ENCODE measurements at places on chromosomes 4 and X.

DNA sequence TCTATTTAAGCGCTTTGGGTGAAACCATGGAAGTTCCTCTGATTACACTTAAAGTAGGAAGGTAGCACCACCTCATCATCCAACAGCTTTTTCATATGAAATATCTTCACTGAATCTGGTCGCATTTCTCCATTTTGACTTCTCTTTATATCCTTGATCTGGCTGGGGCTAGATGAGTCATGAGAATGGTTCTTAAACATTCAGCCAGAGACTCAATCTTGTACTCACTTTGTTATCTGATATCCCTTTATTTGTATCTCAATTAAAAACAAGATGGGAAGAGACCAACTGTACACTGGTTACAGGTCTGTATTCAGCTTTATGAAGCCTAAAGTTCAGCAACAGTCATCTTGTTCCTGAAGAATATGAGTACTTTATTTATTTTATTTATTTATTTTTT, 84.9 kb downstream of the CBLL2 start:
- H3K27ac ChIP-seq, result no peak overlapping the region
- DNase-seq, result no peak
- H3K36me3 ChIP-seq, result no peaks in the 10 kb centered on the region
- H3K4me3 ChIP-seq, result no peak overlapping the region

GRCh38 chr4:187478292-187479140, 517.1 kb upstream of the ZFP42 start:
- H3K27me3 ChIP-seq, result no peaks in the 10 kb centered on the region
- no peaks in the 10 kb centered on the region for H3K4me1 ChIP-seq
- H3K4me3 ChIP-seq, result no peak overlapping the region
- H3K27ac ChIP-seq, result no peak overlapping the region
- no peaks in the 10 kb centered on the region for H3K36me3 ChIP-seq

DNA sequence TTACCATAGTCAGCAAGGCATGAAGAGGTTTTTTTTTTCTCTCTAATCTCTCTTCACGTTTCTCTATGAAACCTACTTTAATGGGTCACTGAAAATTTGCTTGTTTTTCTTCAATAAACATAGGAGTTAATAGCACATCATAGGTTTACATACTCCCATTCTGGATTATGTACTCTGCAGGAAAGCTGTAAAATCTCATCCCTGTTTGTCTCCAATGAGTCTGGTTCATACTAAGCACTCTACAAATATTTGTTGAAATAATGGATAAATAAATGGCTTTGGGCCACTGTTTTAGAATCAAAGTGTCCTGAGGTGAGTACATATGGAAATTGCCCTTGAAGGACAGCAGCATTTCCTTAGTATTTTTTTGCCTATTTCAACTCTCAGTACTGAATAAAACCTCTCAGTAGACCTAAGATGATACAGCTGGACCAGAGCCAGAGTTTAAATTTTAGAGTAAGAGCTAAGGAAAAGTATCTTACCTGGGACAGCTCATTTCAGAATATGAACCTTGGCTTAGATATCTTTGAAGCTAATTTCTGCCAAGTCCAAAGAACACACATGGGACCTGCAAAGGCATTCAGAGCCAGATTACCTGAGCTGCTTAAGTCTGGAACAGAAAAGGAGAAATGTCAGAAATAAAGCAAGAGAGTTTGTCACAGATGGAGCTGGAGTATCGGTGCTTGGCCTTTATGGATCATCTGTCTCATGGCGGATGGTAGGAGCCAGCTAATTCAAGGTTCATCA, 34.4 kb downstream of the PF4 start:
- no peak overlapping the region for H3K4me3 ChIP-seq
- no peak for DNase-seq
- H3K4me1 ChIP-seq, result no peaks in the 10 kb centered on the region

GRCh38 chrX:109684136-109684535, 48.9 kb downstream of the ACSL4 start:
- H3K27ac ChIP-seq, result no peak overlapping the region
- no peaks in the 10 kb centered on the region for H3K4me1 ChIP-seq
- no peaks in the 10 kb centered on the region for H3K27me3 ChIP-seq
- H3K36me3 ChIP-seq, result no peaks in the 10 kb centered on the region
- no peak for DNase-seq

DNA sequence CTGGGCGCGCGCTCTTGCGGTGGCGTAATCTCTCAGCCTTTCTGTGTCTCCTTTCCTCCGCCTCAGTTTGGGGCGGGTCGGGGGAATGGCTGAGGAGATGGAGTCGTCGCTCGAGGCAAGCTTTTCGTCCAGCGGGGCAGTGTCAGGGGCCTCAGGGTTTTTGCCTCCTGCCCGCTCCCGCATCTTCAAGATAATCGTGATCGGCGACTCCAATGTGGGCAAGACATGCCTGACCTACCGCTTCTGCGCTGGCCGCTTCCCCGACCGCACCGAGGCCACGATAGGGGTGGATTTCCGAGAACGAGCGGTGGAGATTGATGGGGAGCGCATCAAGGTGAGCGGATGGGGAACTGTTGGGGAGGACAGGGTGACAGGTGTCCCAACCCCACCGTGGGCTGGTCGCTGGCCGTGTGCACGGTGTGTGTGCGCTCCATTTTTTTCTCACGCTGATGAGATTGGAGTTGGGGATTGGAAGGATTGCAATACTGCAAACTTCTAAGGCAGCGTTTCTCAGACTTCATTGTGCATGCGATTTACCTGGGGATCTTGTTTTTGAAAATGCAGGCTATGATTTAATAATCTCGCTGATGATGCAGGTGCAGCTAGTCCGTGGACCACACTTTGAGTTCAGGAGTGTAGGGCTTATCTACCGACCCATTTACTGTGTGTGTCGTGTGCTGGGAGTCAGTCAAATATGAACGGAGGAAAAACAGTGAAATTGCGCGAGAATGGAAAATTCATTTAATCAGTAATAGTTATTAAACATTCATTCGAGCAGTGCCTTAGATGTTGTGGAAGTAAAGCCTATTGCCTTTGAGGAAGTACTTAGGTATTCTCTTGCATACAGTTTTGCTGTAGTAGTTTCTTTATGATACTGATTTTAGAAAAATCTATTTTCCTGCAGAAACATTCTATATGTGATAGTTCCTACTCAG, at the start of gene RAB33B:
Gene RAB33B (plus strand): TSS at position 11 of the 935 bp plus-strand sequence. CDS start 75 bp downstream, at position 86.
- H3K4me1 ChIP-seq, result no peaks in the 10 kb centered on the region
- H3K27ac ChIP-seq, result peak within 1 kb of the TSS; percentile 98
- no peaks in the 10 kb centered on the region for H3K36me3 ChIP-seq
- no peaks in the 10 kb centered on the region for H3K27me3 ChIP-seq
- DNase-seq, result no peak

GRCh38 chrX:120023259-120023658, 54.2 kb downstream of the RHOXF2B start:
- no peaks in the 10 kb centered on the region for H3K27me3 ChIP-seq
- no peak overlapping the region for H3K27ac ChIP-seq
- no peak for DNase-seq
- no peak overlapping the region for H3K4me3 ChIP-seq
- H3K36me3 ChIP-seq, result no peaks in the 10 kb centered on the region
- H3K4me1 ChIP-seq, result no peaks in the 10 kb centered on the region

GRCh38 chr4:79935274-79935673, 137.8 kb downstream of the ANTXR2 start:
- no peak overlapping the region for H3K27ac ChIP-seq
- H3K27me3 ChIP-seq, result no peaks in the 10 kb centered on the region
- no peaks in the 10 kb centered on the region for H3K4me1 ChIP-seq
- H3K36me3 ChIP-seq, result no peaks in the 10 kb centered on the region

DNA sequence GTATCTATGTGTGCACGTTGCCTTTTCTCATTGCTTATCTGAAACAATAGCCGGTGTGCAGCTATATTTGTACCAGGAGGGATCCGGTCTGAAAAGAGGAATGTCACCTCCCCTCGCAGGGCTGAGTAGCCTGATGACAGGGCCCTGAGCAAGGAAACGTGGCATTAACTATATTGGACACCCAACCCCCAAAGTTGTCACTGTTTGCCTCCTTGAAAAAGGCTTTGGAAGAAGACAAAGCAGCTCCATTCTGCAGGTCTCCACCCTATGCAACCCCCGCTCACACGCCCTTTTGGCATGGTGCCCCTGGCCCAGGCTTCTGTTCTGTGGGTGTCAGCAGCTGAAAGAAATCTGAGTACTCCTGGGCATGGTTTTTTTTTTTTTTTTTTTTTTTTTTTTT, 8.2 kb downstream of the PRRG3 start:
- H3K4me3 ChIP-seq, result no peak overlapping the region
- H3K4me1 ChIP-seq, result no peaks in the 10 kb centered on the region
- no peak for DNase-seq
- H3K27ac ChIP-seq, result no peak overlapping the region

- no peak for DNase-seq
- H3K4me1 ChIP-seq, result no peaks in the 10 kb centered on the region
- no peak overlapping the region for H3K4me3 ChIP-seq
- H3K27ac ChIP-seq, result no peak overlapping the region
These were observed 36.1 kb downstream of the LONRF3 start for GRCh38 chrX:119010491-119010890.

GRCh38 chr4:5553801-5554200, 154.6 kb downstream of the EVC2 start:
- H3K27me3 ChIP-seq, result no peaks in the 10 kb centered on the region
- H3K27ac ChIP-seq, result no peak overlapping the region
- no peak overlapping the region for H3K4me3 ChIP-seq
- H3K36me3 ChIP-seq, result no peaks in the 10 kb centered on the region
- DNase-seq, result no peak
- no peaks in the 10 kb centered on the region for H3K4me1 ChIP-seq

- no peak for DNase-seq
- no peaks in the 10 kb centered on the region for H3K36me3 ChIP-seq
- H3K4me3 ChIP-seq, result no peak overlapping the region
- no peak overlapping the region for H3K27ac ChIP-seq
- no peaks in the 10 kb centered on the region for H3K4me1 ChIP-seq
These were observed 136.5 kb upstream of the AADAT start for GRCh38 chr4:170226288-170226687.

- DNase-seq, result no peak
- H3K36me3 ChIP-seq, result no peaks in the 10 kb centered on the region
- no peak overlapping the region for H3K4me3 ChIP-seq
- no peaks in the 10 kb centered on the region for H3K4me1 ChIP-seq
- no peak overlapping the region for H3K27ac ChIP-seq
These were observed 19.5 kb downstream of the TMPRSS11E start for GRCh38 chr4:68466751-68467150.

- H3K27ac ChIP-seq, result no peak overlapping the region
- H3K4me3 ChIP-seq, result no peak overlapping the region
- H3K4me1 ChIP-seq, result no peaks in the 10 kb centered on the region
- H3K36me3 ChIP-seq, result no peaks in the 10 kb centered on the region
These were observed 161.6 kb downstream of the SMIM20 start for GRCh38 chr4:26075583-26075982.

DNA sequence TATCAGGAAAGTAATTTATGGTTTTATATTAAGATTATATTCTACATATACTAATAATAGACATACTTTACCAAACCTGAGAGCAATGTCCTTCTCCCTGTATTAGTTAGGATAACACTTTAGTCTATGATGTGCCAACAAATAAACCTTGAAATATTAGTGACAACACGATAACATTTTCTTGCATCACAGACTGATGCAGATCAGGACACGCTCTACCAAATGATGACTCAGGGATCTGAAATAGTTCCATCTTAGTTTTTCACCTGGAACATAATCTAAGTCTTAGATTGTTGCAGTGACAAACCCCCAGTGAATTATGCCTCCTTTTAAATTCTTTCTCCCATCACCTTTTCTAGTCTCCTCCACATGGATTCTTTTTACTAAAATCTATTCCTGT, 214.2 kb downstream of the CLCN4 start:
- H3K4me1 ChIP-seq, result no peaks in the 10 kb centered on the region
- no peak overlapping the region for H3K4me3 ChIP-seq
- H3K27me3 ChIP-seq, result no peaks in the 10 kb centered on the region
- no peaks in the 10 kb centered on the region for H3K36me3 ChIP-seq

- H3K4me3 ChIP-seq, result no peak overlapping the region
- no peaks in the 10 kb centered on the region for H3K27me3 ChIP-seq
These were observed 9.5 kb downstream of the CSTF2 start for GRCh38 chrX:100829730-100830129.

DNA sequence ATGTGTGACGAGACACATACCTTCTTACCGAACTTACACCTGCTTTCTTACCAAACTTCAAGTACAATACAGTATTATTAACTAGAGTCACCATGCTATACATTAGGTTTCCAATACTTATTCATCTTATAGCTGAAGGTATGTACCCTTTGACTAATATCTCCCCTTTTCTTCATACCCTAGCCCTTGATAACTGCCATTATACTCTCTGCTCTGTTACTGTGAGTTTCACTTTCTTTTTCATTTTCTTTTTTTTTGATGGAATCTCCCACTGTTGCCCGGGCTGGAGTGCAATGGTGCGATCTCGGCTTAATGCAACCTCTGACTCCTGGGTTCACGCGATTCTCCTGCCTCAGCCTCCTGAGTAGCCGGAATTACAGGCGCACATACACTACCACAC, 3.4 kb upstream of the PNMA5 start:
- no peaks in the 10 kb centered on the region for H3K36me3 ChIP-seq
- no peaks in the 10 kb centered on the region for H3K4me1 ChIP-seq
- no peak overlapping the region for H3K4me3 ChIP-seq
- H3K27ac ChIP-seq, result no peak overlapping the region

- DNase-seq, result no peak
- no peaks in the 10 kb centered on the region for H3K4me1 ChIP-seq
- H3K27ac ChIP-seq, result no peak overlapping the region
- no peaks in the 10 kb centered on the region for H3K27me3 ChIP-seq
- H3K36me3 ChIP-seq, result no peaks in the 10 kb centered on the region
These were observed 296.1 kb upstream of the ANKRD50 start for GRCh38 chr4:125008676-125009075.

DNA sequence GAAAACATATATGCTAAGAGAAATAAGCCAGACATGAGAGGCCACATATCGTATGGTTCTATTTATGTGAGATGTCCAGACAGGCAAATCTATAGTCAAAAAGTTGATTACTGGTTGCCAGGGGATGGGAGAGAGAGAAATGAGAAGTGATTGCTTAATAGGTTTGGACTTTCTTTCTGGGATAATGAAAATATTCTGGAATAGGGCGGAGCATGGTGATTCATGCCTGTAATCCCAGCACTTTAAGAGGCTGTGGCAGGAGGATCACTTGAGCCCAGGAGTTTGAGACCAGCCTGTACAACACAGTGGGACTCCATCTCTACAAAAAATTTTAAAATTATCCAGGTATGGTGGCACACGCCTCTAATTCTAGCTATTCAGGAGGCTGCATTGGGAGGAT, 22.4 kb downstream of the RBM47 start:
- no peaks in the 10 kb centered on the region for H3K36me3 ChIP-seq
- H3K4me3 ChIP-seq, result no peak overlapping the region
- DNase-seq, result no peak
- no peak overlapping the region for H3K27ac ChIP-seq
